ENCODE measurements at places on chromosomes 5 and 9.

GRCh38 chr5:89934069-89934468, 475.5 kb downstream of the CETN3 start:
- DNase-seq, result no peak

GRCh38 chr9:126164796-126165525, 161.7 kb upstream of the MVB12B start:
- no peak for DNase-seq

- no peak for DNase-seq
These were observed 22.5 kb downstream of the TRPM6 start for GRCh38 chr9:74865177-74865576.

DNA sequence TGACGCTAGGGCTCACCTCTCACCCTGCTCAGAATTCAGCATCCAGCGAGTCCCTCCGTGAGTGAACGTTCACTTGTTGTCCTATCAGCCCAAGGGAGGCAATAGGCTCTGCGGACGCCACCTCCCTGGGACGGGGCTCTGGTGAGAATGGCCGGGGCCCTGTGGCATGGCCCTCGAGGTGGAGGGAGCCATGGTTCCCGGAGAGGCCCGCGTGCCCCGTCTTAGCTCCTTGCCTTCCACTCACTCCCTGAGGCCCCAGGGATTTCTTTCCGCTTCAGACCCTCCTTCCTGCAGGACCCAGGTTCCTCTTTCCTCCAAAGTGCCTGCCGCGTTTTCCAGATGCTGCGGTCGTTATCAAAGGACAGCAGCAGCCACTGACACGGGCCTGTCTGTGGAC, 21.5 kb downstream of the EXOC3 start:
- no peak for DNase-seq

DNA sequence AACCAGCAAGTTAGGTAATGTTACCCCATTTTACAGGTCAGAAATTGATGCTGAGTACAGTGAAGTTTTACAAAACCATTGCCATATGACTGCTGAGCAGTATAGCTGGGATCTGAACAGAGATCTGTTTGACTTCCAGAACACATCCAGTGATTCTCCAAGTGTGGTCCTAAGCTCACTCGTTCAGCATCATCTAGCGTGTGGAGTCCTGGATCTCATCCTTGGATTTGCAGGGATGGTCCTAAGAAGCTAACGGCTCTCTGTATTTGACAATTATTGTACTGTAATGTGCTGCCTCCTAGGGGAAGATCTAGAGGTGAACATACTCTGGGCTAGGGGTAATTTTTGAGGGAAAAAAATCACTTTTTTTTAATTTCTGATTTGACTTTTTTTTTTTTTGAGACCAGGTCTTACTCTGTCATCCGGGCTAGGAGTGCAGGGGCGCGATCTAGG, 1.4 kb downstream of the SLC26A2 start:
- DNase-seq, result no peak

GRCh38 chr5:141192110-141192725, at the start of gene PCDHB10:
Gene PCDHB10, plus strand, starts transcription at chr5:141192353. Its CDS starts 200 bp downstream, at chr5:141192553.
- no peak for DNase-seq

DNA sequence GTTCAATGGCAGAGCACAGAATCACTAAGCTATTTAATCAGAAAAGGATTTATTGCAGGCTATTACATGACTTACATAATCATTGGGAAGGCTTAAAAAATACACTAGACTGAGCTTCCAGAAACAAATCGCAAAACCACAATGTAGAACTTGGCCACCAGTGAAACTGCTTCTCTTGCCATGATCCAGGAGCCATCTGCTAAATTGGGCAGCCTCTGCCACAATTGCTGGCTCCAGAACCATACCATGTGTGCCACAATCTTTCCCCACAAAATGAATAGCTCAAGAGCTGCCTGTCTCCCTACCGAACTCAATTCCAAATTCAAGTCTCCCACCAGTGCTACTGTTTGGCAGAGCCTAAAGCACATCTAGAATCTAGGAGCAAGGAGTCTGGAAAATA, 9.8 kb upstream of the ERAP1 start:
- no peak for DNase-seq

Measured in activated CD8-positive, alpha-beta memory T cell treated with anti-CD3 and anti-CD28 coated beads for 48 hours (primary cell).